Colonic mucosa (tissue), 4 donors: ENCODE measurements at places on chromosomes 11 and 22. TPM values are rescaled to one million over a fixed set of nuclear protein-coding genes. Genes with fewer than 3 reads are reported as not detected.

DNA sequence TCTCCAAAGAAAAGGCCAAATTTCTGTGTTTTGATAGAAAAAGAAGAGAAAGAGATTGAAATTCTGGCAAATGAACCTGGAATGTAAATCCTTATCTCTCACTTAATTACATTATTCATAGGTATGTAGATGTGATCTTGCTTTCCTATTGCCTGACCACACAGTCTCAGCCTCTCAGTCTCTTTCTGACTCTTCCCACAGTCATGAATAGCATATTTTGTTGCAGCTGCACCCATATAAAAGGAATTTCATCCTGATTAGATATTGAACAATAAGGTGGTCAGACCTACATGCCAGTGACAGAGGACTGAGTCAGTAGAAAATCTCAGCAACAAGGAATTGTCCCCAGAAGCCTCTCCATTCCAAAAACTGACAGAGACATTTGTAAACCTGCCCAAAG lies 62.9 kb upstream of the LRRC4C start:
- no peak overlapping the region for H3K27ac ChIP-seq
- H3K4me3 ChIP-seq: no peak overlapping the region
- H3K36me3 ChIP-seq: no peaks in the 10 kb centered on the region
- H3K27me3 ChIP-seq: no peaks in the 10 kb centered on the region
- H3K4me1 ChIP-seq: no peaks in the 10 kb centered on the region

GRCh38 chr11:3002351-3002861 lies 10.3 kb upstream of the NAP1L4 start:
- H3K27ac ChIP-seq: no peak overlapping the region
- peaks cover 3% of the 10 kb centered on the region for H3K36me3 ChIP-seq
- H3K27me3 ChIP-seq: no peaks in the 10 kb centered on the region
- no peak overlapping the region for H3K4me3 ChIP-seq

DNA sequence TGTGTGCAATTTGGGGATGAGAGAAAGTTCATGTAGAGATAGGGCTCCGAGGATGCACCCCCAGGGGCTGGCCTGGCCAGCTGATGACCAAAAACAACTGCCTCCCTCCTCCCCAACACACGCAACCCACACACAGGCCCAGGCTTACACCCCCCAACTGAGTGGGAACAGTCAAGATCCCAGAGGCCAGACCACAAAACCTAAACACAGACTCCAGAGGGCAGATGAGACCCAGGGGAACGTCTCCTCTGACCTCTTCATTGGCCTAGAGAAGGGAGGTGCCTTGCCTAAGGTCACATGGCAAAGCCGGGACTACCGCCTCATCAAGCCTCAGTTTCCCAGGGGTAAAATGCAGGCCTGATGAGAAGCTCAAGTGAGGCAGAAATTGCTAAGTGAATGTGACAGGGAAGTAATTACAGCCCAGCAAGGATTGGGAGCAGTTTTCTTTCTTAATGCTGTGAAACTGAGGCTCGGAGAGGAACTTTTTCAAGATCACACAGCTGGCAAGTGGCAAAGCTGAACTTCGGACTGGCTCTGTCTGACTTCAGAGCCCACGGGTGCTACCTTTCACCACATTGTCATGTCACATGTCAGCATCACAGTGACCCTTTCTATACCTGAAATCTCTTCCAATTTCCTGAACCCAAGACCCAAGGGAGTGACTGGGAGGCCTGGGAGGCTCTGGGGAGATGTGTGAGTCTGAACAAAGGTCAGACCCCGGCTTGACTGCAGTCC lies 69.9 kb upstream of the WNT11 start:
- no peaks in the 10 kb centered on the region for H3K36me3 ChIP-seq
- no peak overlapping the region for H3K27ac ChIP-seq
- no peak overlapping the region for H3K4me3 ChIP-seq
- H3K4me1 ChIP-seq: no peaks in the 10 kb centered on the region

DNA sequence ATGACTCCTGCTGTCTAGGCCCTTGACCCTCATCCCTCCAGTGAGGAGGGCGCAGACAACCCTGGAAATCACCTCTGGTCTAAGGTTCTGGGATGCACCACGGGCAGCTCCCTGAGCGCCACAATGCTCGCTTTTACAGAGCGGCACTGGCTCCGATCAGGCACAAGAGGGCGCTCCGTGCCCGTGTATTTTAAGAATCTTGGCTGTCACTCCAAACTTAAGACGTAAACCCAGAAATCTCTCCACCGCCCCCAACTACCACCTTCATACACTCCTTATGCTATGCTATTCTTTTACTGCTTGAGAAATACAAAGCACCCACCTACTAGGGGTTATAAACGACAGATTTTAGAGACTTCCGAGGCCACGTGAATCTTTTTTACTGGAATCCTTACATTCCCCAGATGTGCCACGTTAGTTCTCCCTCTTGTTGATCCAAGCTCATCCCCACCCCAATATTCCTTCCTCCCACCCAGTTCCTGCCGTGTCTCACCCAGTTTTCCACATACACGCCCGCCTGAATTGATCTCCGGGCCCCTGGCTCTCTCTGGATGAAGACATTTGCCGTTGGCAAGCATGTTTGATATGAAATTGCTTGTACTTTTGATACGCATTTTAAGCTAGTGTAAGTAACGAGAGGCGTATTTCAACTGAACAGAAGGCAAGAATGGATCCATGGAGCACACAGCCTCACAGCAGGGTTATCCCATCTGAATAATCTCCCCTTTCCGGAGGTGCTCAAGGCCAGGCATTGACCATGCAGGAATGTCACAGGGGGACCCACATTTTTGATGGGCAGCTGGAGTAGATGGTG lies 453.5 kb downstream of the OPCML start:
- H3K4me1 ChIP-seq: no peaks in the 10 kb centered on the region
- DNase-seq: no peak
- no peak overlapping the region for H3K27ac ChIP-seq
- no peaks in the 10 kb centered on the region for H3K27me3 ChIP-seq
- H3K4me3 ChIP-seq: no peak overlapping the region

DNA sequence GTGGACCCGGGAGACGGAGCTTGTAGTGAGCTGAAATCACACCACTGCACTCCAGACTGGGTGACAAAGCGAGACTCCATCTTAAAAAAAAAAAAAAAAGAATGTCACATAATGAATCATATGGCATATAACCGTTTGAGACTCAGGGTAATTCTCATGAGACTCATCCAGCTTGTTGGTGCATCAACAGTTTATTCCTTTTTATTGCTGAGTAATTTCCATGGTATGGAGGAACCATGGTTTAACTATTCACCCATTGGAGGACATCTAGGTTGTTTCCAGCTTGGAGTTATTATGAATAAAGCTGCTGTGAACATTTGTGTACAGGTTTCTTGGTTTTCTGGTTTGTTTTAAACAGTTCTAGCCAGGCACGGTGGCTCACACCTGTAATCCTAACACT lies 25.3 kb downstream of the PPARA start:
- no peak overlapping the region for H3K27ac ChIP-seq
- no peaks in the 10 kb centered on the region for H3K27me3 ChIP-seq
- peaks cover 7% of the 10 kb centered on the region for H3K4me1 ChIP-seq

The TMPRSS5 gene
- 0.11 TPM for total RNA-seq

The RBMXL2 gene
- total RNA-seq: not detected

The ACTN3 gene
- not detected for total RNA-seq

The SGSM1 gene
- total RNA-seq: 3.9 TPM
